ENCODE measurements at places on chromosomes 7 and 10. TPM values are rescaled to one million over a fixed set of nuclear protein-coding genes. Genes with fewer than 3 reads are reported as not detected.

DNA sequence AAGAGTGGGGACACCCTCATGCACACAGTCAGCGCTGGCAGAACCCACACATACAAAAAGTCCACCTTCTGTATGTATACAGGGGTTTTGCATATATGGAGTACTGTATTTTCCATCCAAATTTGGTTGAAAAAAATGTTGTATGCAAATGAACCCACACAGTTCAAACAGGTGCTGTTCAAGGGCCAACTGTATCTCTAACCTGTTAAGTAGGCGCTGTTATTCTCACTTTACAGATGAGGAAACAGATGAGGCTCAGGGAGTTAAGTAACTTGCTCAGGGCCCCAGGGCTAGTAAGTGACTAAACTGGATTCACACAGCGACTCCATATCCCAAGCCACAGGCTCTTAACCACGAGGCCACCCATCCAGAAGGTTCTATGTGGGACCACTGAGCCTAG lies 69.9 kb downstream of the C10orf105 start:
- DNase-seq: peak; percentile 11

DNA sequence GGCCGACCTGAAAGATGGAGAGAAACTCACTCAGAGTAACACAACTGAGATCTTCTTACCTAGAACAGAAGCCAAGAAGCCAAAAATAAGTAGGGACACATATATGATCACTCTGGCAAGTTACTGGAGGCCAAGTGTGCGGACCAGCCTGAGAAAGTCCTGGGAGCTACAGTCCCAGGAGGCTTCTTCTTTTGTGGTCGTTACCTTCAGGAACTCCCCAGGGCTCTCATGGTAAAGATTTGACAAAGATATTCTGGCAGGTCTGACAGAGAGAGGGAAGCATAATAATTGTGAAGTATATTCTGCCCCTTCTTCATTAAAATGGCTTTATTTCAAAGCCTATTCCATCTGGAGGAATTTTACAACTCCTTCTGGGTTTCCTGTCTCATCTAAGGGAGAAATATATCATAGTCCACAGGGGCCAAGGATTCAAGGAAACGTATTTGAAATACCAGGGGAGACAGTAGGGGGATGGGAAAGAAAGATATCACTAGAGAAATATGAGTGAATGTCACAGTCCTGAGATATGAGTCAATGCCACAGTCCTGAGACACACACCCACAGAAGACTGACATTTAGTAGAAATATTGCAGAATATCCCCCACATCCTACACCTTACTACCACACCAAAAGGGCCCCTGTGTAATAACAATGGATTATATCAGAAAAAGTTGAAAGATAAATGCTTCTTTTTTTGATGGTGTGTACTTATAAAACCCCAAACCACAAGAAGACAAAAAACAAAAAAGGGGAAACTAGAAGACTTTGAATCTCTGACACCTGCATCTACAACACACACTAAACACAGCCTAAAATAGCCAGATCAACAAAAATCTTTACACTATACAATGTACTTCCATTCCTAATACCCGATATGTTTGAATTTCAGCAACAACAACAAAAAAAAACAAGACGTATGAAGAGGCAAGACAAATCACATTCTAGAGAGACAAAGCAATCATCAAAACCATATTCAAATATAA lies 594.2 kb upstream of the NRG3 start:
- DNase-seq: no peak

DNA sequence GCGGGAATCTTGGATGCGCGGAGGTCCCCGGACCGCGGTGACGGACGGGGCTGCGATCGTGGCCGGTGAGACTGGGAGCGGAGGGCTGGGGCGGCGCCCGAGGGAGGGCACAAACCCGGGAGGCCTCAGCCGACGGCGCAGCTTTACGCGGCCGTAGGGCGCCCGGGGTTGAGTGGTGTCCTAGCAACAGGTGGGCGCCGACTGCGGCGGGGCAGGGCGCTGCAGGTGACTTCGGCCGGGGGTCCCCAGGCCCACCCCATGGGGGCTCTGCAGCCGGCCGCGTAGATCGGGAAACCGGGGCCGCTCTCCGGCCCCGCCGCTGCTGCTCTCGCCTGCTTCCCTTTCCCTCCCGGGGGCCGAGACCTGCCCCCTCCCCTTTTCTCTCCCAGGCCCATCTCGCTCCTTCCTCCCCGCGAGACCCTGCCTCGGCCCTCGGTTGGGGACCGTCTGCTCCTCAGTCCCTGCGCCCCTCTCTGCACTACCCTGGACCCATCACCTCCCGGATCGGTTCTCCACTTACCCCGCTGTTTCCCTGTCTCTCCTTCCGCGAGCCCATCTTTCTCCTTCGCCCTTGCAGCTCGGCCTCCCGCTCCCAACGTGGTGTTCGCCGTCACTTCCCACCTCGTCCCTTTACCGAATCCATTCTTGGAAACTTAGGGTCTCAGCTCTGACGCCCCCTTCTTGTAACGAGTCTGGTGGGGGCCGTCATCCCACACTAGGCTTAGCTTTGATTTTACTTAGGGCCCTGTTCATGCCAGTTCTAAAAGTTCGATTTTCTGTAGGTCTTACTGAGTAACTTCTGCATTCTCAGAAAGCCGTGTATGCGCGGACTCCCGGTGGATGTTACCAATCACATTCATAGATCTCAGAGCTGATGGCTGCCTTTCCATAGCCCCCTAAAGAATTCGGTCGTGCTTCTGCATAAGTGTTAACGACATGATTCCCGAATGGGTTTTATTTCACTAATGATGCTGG lies 18.5 kb upstream of the ACBD5 start:
- DNase-seq: no peak

GRCh38 chr10:12419262-12419847 lies 70.0 kb downstream of the CAMK1D start:
- DNase-seq: peak; percentile 97

CREB5 gene
- total RNA-seq: 2.1 TPM

BICC1 gene
- 1.1 TPM for total RNA-seq

- DNase-seq: peak; percentile 45
Observed at GRCh38 chr7:15954671-15955354, 268.3 kb upstream of the MEOX2 start.

DNA sequence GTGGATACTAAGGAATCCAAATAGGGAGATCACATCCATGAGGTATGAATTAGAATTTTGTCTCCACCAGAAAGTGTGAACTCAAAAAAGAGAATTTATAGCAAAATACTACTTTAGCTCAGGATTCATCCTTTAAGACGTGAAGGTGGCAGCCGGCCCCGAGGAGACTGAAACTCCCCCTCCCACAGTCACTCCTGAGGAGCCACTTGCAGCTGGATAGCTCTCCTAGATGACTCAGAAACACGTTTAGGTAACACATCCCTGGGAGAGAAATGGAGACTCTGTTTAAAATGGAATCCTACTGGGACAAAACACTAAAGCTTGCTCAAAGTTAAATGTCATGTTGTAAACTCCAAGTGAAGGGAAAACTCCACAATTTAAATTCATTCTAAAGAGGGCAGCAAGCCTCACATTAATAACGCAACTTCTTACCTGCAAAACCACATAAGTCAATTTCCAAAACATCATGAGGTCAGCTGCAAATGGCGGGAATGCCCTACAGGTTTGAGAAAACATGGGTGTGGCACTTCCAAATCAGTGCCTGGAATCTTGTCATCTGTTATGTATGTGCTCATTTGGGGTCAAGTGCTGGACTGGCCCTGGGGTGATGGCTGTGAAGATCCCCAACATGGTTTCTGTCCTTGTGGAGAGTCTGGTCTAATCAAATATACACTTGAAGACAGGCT lies 46.2 kb downstream of the ICA1 start:
- no peak for DNase-seq

CACNB2 gene
- 0.13 TPM for total RNA-seq

MMP21 gene
- not detected for total RNA-seq
